T-helper 17 cell (primary cell): ENCODE measurements at places on chromosomes 5 and 9. TPM values are rescaled to one million over a fixed set of nuclear protein-coding genes. Genes with fewer than 3 reads are reported as not detected.

FCN1 gene
- total RNA-seq: 27.8 TPM

PRSS3 gene
- total RNA-seq: not detected

- no peaks in the 10 kb centered on the region for H3K27me3 ChIP-seq
- H3K36me3 ChIP-seq: no peaks in the 10 kb centered on the region
- no peak for DNase-seq
- no peak overlapping the region for H3K27ac ChIP-seq
- H3K4me1 ChIP-seq: no peaks in the 10 kb centered on the region
- no peak overlapping the region for H3K4me3 ChIP-seq
Measured at GRCh38 chr5:158565017-158565789, 534.5 kb downstream of the EBF1 start.

NOXA1 gene
- 3.0 TPM for total RNA-seq
